ENCODE measurements at places on chromosomes 7 and 10.

GRCh38 chr10:72625276-72625607 lies 637 bp downstream of the MICU1 start:
- DNase-seq: peak; percentile 27

DNA sequence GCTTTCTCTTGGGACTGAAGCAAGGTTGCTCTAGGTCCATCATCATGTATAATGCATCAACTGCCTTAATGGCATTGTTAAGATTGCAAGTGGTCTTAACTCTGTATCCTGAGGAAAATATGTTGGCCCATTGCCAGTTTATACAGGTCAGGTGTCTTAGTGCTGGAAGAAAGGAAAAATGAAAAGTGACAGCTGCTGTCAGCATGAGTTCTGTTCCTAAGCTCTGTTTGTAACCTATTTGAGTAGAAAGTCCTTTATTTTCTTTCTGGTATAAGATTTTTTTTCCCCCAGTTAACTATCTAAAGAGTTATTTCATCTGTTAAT lies 127.2 kb downstream of the SRI start:
- DNase-seq: no peak

DNA sequence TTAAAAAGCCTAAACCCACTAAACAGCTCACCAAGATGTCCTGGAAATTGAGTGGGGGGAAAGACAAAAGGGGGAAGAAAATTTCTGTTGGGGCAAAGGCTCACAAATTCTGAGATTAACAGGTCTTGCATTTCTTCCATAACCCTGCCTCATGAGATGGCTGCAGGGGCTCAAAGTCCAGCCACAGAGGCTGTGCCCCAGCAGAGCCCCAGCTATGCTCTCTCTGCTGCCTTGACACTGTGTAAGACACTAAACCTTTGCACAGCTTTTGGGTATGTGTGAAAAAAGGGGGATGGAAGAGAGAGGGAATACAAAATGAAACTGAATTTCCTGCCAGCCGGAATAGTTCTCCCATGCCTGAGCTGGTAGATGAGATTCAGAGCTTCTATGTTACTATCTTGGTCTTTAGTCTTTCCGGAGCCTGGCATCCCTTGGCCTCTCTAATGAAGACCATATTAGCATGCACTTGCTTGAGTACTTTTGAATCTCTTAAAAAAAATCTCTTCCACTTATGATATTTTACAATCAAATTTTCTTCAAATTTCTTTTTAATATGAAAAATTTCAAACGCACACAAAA lies 240.0 kb upstream of the IMMP2L start:
- no peak for DNase-seq

GRCh38 chr7:143042790-143043271 lies 9.3 kb upstream of the OR6V1 start:
- DNase-seq: no peak

GRCh38 chr10:80400136-80400804 lies 8.1 kb upstream of the PRXL2A start:
- no peak for DNase-seq

DNA sequence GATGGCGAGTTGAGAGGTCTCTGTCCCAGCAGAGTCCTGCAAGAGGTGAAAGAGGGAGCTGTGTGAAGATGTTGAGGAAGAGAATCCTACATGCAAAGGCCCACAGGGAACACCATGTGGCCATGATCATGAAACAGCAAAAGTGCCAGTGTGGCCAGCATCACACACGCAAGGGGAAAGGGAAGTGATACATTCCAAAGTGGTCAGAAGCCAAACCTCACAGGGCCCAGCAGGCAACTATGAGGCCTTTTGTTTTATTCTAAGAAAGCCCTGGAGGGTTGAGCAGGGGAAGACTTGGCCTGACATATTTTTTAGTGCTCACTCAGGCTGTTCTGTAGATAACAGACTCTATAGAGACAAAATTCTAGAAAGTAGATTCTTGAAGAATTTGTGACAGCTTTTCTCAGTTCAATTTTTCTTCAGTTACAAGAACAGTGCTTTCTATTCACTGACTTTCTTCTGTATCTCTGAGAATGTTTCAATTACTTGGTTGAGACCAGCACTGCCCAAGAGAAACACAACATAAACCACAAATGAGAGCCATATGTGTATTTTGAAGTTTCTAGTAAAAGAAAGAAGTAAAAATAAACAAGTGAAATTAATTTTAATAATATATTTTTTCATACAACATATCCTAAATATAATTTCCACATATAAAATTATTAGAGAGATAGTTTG lies 82.3 kb downstream of the HTR7 start:
- no peak for DNase-seq

DNA sequence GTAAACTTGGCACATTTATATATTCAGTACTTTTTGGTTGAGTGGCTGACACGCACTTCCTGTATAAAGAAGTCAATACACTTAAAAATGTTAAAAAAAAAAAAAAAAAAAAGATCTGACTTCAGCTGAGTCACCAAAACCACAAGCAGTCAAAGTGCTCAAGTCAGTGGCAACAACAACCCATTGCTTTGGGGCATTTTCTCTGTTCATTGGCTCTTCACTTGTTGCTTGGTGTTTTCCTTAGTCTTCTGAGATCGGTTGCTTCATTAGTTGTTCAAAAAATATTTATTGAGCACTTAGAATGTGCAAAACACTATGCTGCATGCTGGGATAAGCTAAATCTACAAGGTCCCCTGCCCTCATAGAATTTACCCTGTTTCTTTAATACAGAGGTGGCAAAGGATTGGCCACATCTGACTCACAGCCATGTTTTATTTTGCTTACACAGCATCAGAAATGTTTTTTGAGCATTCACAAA lies 63.7 kb downstream of the ZNRF2 start:
- peak; percentile 89 for DNase-seq

GRCh38 chr7:139899328-139899955 lies 70.4 kb downstream of the TBXAS1 start:
- no peak for DNase-seq

DNA sequence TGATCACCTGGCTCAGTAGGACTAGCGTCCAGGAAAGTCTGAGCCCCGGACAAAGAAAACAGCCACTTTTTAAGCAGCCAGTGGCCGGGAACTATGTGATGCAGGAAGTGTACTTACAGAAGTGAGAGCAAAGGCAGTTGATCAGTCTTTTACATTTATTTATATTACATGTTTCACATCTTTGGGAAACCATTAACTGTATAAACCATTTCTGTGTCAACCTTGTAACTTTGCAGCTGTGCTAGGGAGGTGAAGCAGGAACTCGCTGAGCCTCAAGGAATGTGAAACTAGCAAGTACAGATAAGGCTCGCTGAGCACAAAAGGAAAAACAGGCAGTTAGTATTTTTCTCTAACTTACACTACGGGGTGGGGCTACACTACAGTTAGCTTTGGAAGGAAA lies 39.9 kb upstream of the HECW1 start:
- peak; percentile 55 for DNase-seq
